Mesenchymal stem cell (in vitro differentiated cells and primary cell): ENCODE measurements at places on chromosomes 16 and 17.
A peak's percentile ranks its signal among the peaks of the same experiment; 100 is the strongest.

DNA sequence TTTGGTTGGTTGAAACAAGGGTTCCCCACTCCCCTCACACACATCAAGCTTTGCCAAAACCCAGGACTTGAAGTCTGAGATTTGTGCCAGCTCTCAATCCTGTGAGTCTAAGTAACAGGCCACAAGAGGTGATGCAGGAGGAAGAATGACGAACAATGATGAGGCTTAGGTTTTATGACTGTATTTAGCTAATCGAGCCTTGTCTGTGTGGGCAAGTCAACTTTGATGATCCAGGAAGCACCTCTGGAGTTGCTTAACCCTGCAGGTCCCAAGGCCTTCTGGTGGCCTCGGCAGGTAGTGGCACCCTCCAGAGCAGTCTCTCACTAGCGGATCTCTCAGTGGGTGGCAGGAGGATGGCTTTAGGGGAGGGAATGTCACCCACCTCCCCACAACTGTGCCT lies 28.7 kb downstream of the CDK5RAP3 start:
- H3K4me1 ChIP-seq: peaks cover 27% of the 10 kb centered on the region
- no peak overlapping the region for H3K27ac ChIP-seq
- peak; percentile 39 for DNase-seq
- no peaks in the 10 kb centered on the region for H3K27me3 ChIP-seq

DNA sequence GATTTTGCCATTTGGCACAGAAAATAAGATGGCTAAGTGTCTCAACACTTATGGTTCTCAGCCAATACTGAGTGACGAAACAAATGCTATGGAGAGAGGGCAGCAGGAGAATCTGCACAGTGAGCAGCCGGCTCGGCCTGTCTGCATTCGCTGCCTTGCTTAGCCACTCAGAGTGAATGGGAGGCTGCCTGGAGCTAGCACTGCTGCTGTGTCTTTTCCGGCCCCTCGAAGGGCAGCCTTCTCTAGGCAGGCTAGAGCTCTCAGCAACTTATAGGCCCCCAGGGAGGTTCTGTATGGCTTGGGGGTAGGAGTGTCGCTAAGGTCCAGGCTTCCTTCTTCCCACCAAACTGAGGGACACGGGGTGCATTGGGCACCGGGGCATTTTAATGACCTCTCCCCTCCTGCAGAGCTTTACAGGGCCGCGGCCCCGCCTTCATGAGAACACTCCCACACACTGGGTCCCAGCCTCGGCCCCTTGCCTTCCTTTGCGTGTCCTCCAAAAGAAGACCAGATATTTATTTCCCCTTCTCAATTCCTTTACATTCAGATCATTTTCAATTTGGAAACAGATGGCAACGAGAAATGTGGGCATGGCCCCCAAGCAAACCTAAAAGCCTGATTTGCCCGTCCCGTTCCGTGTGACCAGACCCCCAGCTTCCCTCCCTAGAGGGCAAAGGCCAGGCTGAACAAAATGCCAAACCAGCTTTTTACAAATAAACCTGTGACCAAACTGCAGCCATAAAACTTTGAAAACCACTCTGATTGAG lies 670.9 kb downstream of the TOX3 start:
- H3K4me1 ChIP-seq: peaks cover 2% of the 10 kb centered on the region
- H3K27ac ChIP-seq: no peak overlapping the region
- peak; percentile 43 for DNase-seq
- no peak overlapping the region for H3K4me3 ChIP-seq

GRCh38 chr17:59626756-59627155 lies 7.1 kb downstream of the CLTC start:
- no peaks in the 10 kb centered on the region for H3K27me3 ChIP-seq
- H3K4me3 ChIP-seq: no peak overlapping the region

DNA sequence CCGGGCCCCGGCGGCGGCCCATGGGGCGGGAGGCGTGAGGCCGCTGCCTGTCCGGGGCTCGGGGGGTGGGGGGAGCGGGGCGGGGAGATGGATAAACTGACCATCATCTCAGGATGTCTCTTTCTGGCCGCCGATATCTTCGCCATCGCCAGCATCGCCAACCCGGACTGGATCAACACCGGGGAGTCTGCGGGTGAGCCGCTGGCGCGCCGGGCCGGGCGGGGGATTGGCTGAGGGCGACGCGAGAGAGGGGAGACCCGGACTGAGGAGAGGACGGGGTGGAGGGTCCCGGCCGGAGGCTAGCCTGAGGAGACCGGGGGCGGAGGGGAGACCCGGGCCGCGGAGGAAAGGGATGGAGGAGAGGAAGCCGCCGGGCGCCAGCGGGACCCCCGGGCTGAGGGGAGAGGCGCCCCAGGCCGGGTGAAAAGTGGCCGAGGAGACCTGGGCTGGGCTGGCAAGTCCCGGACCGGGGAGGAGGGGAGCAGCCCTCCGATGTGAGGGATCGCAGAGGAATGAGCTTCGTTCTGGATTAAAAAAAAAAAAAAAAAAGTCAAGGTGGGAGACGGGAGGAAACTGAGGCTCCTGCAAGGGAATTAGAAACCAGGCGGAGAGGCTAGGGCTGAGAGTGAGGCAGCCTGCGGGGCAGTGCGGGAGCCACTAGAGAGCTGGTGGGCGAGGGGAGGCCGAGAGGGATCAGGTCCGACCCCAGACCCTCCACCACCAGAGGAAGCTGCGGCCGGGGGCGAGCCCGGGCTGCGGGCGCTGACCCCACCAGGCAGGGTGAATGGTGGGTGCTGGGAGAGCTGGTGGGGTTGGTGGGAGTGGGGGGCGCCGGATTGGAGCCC lies 526 bp downstream of the MOSMO start:
- H3K27me3 ChIP-seq: no peaks in the 10 kb centered on the region
- H3K27ac ChIP-seq: no peak overlapping the region
- H3K4me3 ChIP-seq: peak overlapping the region; percentile 91
- no peaks in the 10 kb centered on the region for H3K36me3 ChIP-seq
- peak; percentile 40 for DNase-seq

- no peak for DNase-seq
- no peak overlapping the region for H3K4me3 ChIP-seq
- no peaks in the 10 kb centered on the region for H3K36me3 ChIP-seq
- no peak overlapping the region for H3K27ac ChIP-seq
These were observed 34.2 kb downstream of the CDH13 start for GRCh38 chr16:82660966-82661365.

GRCh38 chr16:70437582-70438557 lies 1.0 kb downstream of the ST3GAL2 start:
- H3K36me3 ChIP-seq: peaks cover 7% of the 10 kb centered on the region
- peak overlapping the region; percentile 97 for H3K4me3 ChIP-seq
- peaks cover 33% of the 10 kb centered on the region for H3K4me1 ChIP-seq
- peak; percentile 75 for DNase-seq

- no peaks in the 10 kb centered on the region for H3K36me3 ChIP-seq
- H3K27me3 ChIP-seq: peaks cover 63% of the 10 kb centered on the region
- peaks cover 6% of the 10 kb centered on the region for H3K4me1 ChIP-seq
- no peak overlapping the region for H3K4me3 ChIP-seq
These were observed 91.1 kb downstream of the ASIC2 start for GRCh38 chr17:33202021-33202420.

DNA sequence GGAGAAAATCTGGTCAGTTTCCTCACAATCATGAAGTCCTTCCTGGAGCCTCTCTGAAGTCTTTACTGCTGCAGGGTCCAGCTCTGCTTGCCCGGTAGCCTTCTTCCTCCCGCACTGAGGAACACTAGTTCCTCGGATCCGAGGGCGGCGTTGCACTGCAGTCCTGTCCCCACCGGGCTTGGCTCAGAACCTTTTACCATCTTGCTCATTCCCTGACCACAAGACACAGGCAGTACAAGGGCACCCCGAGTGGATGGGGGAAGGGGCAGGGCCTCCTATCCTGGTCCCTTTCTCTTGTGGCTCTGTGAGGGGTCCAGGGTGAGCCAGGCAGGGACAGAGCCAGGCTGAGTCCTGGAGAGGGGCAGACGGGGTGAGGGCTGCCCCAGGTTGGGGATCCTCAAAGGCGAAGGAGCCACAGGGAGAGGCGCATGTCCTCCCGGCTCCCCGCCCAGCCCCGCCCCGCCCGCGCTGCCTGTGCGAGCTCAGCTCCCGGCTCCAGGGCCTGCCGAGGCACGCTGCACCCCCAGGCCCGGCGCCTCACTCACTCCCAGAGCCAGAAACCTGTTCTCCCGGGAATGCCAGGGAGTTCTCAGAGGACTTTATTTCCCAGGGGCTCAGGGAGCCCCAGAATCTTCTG lies 1.5 kb downstream of the FOXN1 start:
- no peak overlapping the region for H3K4me3 ChIP-seq
- no peak for DNase-seq
- H3K4me1 ChIP-seq: peaks cover 4% of the 10 kb centered on the region
- H3K36me3 ChIP-seq: no peaks in the 10 kb centered on the region

GRCh38 chr16:84308120-84308519 lies 13.4 kb downstream of the WFDC1 start:
- no peaks in the 10 kb centered on the region for H3K36me3 ChIP-seq
- H3K4me3 ChIP-seq: no peak overlapping the region
- peaks cover 61% of the 10 kb centered on the region for H3K27me3 ChIP-seq
- no peak overlapping the region for H3K27ac ChIP-seq

GRCh38 chr17:49829026-49829425 lies 18.8 kb downstream of the TAC4 start:
- H3K27ac ChIP-seq: peak overlapping the region; percentile 92
- peaks cover 84% of the 10 kb centered on the region for H3K36me3 ChIP-seq
- no peak overlapping the region for H3K4me3 ChIP-seq
- H3K27me3 ChIP-seq: no peaks in the 10 kb centered on the region
- peaks cover 8% of the 10 kb centered on the region for H3K4me1 ChIP-seq

DNA sequence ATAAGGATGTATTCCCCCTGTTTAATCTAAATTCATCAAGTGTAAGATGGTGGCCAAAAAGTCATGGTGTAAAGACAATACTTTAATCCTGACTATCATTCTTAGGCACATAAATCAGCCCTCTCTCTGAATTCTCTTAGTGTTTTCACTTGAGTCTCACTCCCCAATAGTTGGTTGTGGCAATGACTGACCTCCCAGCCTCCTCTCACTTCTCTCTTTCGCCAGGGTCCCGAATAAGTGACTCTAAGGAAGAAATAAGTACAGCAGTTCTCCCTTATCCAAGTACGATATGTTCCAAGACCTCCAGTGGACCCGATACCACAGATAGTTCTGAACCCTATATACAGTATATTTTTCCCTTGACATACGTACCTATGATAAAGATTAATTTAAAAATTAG lies 335.3 kb downstream of the MAF start:
- H3K27ac ChIP-seq: no peak overlapping the region
- H3K4me3 ChIP-seq: no peak overlapping the region
- H3K4me1 ChIP-seq: peaks cover 4% of the 10 kb centered on the region

DNA sequence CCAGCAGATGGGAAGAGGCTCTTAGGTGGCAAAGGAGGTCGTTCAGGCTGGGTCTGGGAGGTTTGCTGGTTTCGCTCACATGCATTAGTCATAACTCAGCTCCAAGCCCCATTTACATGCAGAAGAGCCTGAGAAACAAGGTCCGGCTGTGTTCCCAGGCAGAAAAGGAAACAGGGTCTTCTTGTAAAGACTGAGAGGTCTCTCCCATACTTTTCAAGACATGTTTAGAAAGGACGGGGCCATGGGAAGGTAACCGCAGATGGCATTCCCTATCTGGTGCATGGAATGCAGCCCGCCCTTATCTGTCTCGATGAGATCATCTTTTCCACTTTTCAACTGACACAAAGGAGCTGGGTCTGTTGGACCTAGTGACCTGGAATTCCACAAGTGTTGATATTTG lies 389.0 kb upstream of the CDH11 start:
- no peak overlapping the region for H3K27ac ChIP-seq
- no peaks in the 10 kb centered on the region for H3K36me3 ChIP-seq
- peak; percentile 93 for DNase-seq
- H3K27me3 ChIP-seq: no peaks in the 10 kb centered on the region

- H3K4me3 ChIP-seq: no peak overlapping the region
- H3K27ac ChIP-seq: no peak overlapping the region
- DNase-seq: no peak
- H3K4me1 ChIP-seq: peaks cover 2% of the 10 kb centered on the region
- no peaks in the 10 kb centered on the region for H3K36me3 ChIP-seq
These were observed 225.0 kb upstream of the SALL1 start for GRCh38 chr16:51376080-51376479.

DNA sequence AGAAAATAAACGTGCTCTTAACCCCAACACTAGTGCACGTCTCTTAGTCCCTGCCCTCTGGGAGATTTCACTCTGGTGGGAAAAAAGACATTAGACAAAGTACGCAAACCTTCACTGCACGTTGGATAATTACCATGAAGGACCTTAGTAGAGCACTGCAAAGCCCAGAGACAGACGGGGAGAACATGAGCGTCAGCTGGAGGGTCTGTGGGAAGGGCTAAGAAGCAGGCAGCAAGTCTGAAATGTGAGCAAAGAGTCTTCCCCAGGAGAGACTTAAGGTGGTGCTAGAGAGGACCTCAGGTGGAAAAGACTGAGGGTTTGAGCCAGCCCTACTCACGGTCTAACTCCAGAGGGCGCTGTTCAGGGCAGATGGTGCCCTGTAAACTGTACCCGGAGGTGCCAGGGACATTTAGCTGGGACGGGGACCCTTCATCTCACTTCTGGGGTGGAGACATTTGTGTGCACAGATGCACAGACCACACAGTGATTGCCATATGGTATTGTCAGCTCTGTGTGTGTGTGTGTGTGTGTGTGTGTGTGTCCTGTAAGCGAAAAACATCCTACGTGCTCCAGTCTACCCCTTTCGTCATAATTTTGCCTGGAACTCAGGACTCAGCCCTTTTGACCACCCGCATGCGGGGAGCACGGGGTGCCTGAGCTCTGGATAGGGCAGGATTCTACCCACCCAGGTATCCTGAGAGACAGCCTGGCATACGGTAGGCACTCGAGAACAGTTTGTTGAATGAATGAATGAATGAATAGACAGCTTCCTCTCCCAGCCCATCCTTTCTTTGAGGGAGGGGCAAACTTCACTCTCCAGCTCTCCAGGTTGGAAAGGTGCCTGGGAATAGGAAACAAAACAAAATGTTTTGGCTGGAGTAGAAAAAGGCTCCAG lies 10.1 kb upstream of the STAC2 start:
- peak; percentile 62 for DNase-seq
- H3K36me3 ChIP-seq: no peaks in the 10 kb centered on the region
- H3K4me3 ChIP-seq: no peak overlapping the region
- H3K27me3 ChIP-seq: peaks cover 47% of the 10 kb centered on the region
- peaks cover 29% of the 10 kb centered on the region for H3K4me1 ChIP-seq

DNA sequence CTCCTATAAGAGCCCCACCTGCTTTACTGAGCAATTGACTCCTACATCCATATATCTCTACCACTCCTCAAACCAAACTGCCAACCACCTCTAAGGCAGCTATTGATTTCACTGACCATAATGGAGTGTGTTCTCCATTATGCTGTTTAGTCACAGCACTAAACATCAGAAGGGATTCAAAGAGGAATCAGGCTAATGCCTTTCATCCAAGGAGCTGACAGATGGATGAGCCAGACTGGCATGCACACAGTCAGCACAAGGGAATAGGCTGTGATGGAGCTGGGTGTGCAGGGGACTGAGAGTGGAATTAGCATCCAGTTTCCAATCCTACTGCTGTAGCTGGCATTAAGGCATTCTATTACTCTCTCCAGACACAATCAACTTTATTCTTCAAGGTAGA lies 88.7 kb upstream of the CCL2 start:
- no peak overlapping the region for H3K27ac ChIP-seq
- H3K36me3 ChIP-seq: no peaks in the 10 kb centered on the region
- no peaks in the 10 kb centered on the region for H3K4me1 ChIP-seq
- no peak overlapping the region for H3K4me3 ChIP-seq
